ENCODE measurements at places on chromosomes 4 and X.

DNA sequence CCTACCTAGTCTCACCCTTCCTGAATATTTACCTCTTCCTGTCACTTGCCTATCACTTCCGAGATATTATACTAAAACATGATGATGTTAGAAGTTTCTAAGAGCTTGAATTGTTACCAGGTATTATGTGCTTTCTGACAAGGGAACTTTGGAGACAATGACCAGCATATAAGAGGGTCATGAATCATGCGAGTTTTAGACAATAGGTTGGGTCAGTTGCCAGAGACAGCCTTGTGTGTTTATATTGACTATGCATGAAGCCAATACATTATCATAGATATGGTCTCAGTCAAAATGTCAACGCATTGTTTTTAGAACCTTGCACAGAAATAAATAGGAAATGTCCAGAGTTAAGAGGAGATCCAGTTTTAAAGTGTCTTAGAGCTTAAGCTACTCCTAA lies 116.8 kb downstream of the KLHL4 start:
- no peak for DNase-seq

DNA sequence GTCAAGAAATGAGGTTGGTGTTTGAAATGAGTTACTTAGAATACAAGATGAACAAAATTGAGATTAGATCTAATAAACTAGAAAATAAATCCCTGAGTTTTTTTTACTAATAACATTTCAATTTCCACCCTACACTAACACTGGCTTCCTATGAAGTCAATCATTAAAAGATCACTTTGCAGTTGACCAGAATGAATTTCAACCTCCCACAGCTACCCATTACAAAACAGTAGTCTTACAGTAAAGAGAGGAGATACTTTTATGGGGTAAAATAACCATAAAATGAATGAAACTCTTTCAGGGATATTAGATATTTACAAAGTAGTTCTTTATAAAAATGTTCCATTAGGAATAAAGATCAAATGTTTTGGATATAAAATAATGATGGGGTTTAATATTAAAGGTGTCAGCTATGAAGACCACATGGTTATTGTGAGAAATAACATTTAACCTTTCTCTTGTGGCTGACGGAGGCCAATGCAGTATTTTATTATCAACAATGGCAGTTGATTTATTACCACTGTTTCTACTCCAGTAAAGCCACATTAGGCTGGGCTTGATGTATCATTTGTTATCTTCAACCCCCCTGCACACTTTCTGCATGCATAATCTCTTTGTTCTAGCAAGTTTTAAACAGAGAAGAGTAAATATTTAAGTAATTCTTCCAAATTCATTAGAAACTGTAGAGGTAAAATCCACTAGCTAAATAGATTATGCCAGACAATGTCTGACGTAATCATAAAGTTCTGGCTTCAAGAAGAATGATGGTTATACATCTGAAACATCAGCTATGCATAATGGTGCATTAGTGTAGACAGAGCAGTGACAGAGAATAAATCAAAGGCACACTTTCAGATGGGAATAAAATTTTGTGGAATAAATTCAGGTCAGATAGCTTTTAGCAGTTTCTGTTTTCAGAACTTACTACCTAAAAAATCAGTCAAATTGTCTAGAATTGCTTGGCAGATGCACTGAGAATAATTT lies 516.6 kb downstream of the PCDH18 start:
- DNase-seq, result no peak

DNA sequence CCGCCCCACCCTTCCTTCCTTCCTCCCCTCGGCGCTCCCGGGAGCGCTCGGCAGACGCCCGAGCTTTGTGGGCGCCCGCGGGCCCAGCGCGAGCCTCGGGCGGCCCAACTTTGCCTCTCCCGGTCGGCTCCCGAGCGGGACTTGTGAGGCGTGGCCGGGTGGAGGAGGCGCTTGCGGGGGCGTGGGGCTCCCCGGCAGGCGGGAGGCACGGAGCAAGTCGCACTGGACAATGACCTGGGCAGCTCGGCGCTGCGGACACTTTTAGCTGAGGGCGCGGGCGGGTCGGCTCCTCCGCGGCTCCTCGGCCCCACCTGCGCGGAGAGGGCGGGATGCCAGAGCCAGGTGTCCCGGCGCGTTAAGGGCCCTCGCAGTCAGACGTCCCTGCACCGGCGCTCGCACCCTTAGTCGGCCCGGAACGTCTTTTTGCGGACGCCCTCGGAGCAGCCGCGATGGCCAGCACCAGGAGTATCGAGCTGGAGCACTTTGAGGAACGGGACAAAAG lies 385 bp downstream of the DCLK2 start:
- peak; percentile 41 for DNase-seq

- no peak for DNase-seq
These were observed 6.3 kb upstream of the AP1S2 start for GRCh38 chrX:15860921-15861320.

All from body of pancreas (tissue), 4 donors.